ENCODE measurements at places on chromosomes 12 and 14. TPM values are rescaled to one million over a fixed set of nuclear protein-coding genes. Genes with fewer than 3 reads are reported as not detected.
A peak's percentile ranks its signal among the peaks of the same experiment; 100 is the strongest.

- no peak for DNase-seq
These were observed 690.9 kb upstream of the LMO3 start for GRCh38 chr12:17296882-17297281.

- DNase-seq: peak; percentile 66
These were observed 68.9 kb upstream of the NCOR2 start for GRCh38 chr12:124636138-124636978.

DNA sequence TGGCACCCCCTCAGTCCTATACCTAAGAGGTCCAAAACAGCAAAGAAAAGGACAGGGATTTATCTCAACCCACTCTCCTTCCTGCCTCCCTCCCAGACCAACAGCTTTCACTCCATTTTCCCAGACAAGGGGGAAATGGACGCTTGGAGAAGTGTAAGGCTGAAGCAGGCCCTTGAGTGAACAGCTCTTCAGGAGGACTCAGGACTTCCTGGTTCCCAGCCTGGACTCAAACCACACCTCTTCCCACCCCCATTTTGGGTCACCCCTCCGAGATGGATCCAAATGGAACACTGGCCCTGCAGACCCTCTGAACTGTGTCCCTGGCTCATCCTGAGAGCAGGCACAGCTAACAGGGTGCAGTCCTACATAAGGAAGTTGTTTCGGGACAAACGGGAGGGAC lies 2.7 kb downstream of the KMT2D start:
- DNase-seq: no peak

DNA sequence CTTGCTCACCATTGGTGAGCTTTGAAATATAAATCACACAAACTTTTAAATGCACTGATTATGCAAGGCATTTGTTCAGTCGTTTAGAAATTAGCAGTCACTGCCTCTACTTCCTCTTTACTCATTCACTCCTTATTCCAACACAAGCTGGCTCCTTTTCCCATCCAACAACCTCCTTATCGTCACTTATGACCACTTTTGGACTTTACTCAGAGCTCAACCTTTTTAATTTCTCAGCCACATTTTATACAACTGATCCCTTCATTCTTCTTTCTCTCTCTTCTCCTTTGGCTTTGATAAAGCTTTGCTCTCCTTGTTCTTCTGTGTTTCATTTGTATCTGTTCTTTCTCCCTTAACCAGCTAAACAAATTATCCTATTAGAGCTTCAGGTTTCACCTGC lies 126.4 kb upstream of the PLEKHA5 start:
- no peak for DNase-seq

Gene CLEC4D
- total RNA-seq: not detected

- no peak for DNase-seq
These were observed 267 bp downstream of the CFAP251 start for GRCh38 chr12:121918679-121919038.

GRCh38 chr12:124772289-124773170 lies 91.1 kb downstream of the SCARB1 start:
- DNase-seq: no peak

DNA sequence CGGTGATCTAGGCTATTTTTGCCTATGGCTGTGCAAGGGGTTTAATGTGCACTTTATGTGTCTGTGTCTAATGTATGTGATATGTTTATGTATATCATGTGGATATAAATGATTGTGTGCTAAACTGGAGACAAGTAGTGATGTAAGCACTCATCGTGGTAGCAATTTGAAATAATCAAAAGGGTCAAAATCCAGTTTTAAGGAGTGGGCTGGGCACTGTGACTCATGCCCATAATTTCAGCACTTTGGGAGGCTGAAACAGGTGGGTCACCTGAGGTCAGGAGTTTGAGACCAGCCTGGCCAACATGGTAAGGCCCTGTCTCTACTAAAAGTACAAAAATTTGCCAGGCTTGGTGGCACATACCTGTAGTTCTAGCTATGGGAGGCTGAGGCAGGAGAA lies 2.8 kb downstream of the EDDM3A start:
- no peak for DNase-seq

Gene DEPDC4
- 1.5 TPM for total RNA-seq

Gene YLPM1
- 64.1 TPM for total RNA-seq

Gene KRT77
- total RNA-seq: not detected

DNA sequence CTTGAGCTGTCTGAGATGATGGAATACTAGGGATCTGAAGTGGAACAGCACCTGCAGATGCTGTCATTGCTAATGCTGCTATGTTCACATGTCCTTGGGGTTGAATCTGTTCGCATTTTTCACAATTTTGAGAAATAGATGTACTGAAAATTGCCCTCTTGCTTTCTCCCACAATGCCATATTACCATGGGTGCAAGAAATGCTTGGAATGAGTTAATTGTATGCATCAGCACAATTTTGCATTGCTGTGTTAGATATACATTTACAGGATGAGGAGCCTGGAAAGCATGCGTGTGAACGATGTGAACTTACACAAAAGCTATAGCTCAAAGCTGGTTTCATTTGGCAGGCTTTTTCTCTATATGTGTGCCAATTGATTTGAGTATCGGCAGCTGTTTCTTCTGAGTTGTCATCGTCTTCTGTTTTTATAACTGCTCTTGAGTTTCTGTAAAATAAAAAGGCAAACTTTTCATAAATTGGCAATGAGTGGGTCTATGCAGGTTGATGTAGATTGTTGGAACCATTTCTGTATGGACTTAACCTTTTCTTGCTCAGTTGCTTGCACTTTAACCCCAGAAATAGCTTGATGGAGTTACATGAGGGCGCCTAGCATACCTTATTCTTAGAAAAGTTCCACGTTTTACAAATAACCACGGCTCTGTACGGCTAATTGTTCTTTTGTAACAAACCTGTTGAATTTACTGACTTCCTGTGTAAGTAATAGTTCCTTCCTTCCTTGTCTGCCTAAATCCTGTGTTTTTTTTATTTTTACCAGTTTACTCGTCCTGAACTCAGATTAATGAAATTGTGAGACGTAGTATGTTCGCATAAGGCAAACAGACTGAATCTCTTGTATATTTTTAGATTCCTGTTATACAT lies 105.9 kb downstream of the FGD4 start:
- no peak for DNase-seq

DNA sequence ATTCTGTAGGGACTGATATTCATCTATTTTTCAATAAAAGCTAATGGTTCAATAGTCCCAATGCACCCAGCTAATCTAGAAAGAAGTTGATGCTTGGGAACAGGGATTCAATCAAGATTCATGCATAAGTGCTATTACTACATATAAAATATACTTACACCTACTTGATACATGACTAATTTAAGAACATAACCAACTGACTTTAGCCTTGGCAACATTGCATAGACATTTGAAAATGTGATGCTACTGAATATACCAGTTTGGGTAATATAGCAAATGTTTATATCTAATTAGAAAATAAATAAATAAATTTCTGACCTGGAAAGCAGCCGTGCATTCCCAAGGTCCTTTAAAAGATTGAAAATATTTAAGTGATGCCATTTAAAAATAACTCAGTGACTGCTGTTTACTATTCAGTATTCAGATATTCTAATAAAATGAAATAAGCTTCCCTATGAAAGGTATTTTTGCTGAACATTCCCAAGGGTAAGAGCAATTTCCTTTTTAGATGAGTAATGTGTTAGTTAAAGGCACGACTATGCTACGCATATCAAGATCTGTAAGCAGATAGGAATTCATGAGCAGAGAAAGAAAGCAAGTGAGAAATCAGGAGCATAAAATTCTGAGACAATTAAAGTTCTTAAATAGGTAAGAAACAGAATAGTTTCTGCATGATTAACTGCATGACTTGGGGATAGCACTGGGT lies 160.6 kb upstream of the SYT1 start:
- no peak for DNase-seq

- DNase-seq: no peak
These were observed 42.5 kb downstream of the SLC2A13 start for GRCh38 chr12:40063414-40063813.

All from activated CD8-positive, alpha-beta memory T cell treated with anti-CD3 and anti-CD28 coated beads, Interleukin-2, amount 10 ng/mL, durations not matched to agents 7 days and 5 days (primary cell).